ENCODE measurements at places on chromosomes 2 and 18.

GRCh38 chr2:237000481-237000880 lies 85.2 kb upstream of the COPS8 start:
- no peak for DNase-seq

- no peak for DNase-seq
Observed at GRCh38 chr2:57569396-57569795, 477.2 kb upstream of the VRK2 start.

- DNase-seq: no peak
Observed at GRCh38 chr2:62443886-62444285, 62.1 kb downstream of the TMEM17 start.

DNA sequence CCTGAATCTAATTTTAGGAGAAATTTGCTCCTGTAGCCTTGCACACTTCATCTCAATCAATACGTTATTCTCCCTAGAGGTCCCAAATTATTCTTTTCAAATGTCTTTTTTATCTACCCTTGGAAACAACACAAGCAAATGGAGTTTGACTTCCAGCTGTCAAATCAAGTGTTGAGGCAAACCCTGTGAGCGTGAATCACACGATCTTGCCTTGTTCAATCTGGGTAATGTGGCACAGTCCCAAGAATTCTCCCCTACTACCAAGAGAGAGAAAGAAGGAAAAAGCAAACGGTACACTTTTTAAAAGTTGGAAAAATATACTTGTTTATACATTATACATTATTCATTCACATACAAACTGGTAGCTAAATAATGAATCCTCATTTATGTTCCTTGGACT lies 2035.3 kb upstream of the CELF4 start:
- no peak for DNase-seq

DNA sequence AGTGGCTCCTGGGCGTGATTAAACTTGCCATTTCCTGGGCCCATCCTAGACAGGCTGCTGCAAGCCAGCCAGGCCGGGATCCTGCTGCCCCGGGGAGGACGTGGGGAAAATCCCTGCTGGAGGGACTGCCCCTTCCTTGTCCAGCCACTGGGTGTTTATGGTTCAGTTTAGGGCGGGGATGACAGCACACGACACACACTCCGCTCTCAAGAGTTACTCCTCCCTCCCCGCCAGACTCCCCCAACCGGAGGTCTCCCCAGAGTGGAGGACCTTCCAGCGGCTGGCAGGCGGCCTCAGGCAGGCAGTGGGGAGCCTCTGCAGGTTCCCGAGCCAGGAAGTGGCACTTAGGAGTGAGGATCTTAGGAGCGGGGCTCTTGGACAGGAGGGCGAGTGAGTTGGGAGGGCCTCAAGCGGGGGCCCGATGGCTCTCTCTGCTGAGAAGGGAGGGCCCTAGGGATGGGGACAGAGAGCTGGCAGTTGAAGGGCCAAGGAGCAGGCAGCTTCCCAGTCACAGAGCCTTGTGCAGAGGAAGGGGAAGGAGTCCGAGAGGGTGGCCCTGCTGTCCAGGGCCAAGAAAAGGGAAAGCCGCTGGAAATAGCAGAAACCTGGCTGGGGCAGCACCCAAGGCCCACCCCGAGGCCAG lies 5.7 kb upstream of the GPR35 start:
- no peak for DNase-seq

- no peak for DNase-seq
Observed at GRCh38 chr2:205511641-205512040, 170.7 kb upstream of the NRP2 start.

DNA sequence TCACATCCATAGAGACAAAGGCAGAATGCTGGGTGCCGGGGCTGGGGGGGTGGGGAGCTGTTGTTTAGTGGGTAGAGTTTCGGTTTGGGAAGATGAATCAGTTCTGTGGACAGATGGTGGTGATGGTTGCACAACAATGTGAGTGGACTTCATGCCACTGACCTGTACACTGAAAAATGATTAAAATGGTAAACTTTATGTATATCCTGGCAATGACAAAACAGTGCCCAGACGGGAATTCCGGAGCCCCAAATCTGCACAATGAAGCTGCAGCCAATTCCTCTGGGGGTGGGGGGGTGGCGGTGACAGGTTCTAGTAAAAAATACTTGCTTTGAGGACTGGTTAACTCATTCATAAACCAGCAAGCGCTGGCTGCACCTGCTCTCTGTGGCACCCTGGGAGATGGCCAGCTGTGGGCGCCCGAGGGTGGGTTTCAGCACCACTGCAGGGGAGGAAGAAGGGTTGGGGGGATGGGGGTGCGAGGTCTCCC lies 81.8 kb upstream of the HPCAL1 start:
- no peak for DNase-seq

- no peak for DNase-seq
Observed at GRCh38 chr2:8438476-8438875, 243.4 kb upstream of the ID2 start.

DNA sequence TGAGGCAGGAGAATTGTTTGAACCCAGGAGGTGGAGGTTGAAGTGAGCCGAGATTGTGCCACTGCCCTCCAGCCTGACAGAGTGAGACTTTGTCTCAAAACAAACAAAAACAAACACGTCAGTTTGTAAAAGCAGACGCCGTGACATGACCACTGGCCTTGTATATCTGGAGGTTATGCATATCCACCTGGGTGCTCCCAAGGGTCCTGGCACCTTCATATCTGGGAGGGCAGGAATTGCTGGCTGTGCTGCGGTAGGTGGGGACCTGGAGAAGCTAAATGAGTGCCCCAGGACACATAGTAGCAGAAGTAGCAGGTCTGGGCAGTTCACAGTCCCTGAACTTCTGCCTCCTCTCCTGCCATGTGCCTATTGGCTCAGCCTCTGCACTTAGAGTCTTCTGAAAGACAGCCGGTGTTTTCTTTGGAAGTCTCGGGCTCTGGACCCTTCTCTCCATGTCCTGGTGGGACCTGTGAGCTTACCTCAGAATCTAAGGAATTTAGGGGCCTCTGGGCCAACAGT lies 30.9 kb upstream of the IL1R2 start:
- DNase-seq: no peak

DNA sequence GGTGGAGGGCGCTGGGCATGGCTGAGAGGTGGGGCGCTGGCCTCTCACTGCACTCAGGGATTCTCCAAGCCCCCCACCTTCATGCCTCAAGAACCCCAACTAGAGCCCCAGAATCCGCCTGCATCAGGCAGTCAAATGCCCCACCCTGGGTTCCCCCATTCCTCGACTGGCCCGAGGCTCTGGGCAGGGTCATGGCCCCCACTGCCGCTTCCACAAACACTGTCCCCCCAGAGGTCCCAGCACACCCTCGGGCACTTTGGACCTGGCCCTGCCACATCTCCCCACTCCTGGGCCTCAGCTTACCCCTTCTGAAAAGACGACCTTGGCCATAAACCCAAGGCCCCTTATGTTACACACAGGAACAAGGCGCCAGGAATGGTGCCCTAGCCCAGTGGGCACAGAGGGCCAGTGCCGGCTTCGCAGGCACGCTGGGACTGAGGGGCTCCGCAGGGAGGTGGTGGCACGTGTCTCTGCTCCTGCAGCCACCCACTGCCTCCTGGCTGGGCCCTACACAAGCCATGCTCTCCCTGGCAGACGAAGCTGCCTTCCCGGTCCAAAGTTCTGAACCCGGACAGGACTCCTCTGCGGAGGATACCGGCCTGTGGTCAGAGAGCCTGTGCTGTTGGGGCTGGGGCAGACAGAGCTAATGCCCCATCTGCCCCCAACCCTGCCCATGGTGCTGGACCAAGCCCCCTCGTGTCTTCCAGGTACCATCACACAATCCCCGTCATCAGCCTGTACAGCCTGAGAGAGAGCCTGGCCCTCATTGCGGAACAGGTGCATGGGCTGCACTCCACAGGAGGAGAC lies 6.8 kb downstream of the AGXT start:
- DNase-seq: no peak

DNA sequence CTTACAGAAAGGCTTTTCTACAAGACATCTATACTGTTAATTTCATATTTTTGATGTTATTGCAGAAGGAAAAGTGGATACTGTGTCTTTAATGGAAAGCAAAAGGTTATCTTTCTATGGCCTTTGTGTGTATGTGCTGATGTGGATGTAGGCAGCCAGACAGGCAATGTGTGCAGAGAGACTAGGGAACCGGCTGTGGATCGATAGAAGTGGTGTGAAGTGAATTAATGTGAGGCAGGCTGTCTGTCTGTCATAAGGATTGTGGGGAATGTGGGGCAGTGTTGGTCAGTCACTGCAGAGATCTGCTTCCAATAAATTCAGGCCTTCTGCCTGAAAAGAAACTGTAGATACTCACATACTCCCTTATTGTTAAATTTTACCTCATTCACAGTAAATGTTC lies 156.7 kb downstream of the WDR7 start:
- DNase-seq: no peak

GRCh38 chr2:41993435-41993925 lies 54.3 kb upstream of the PKDCC start:
- DNase-seq: no peak

GRCh38 chr2:85459771-85460170 lies 41.3 kb downstream of the SH2D6 start:
- no peak for DNase-seq

DNA sequence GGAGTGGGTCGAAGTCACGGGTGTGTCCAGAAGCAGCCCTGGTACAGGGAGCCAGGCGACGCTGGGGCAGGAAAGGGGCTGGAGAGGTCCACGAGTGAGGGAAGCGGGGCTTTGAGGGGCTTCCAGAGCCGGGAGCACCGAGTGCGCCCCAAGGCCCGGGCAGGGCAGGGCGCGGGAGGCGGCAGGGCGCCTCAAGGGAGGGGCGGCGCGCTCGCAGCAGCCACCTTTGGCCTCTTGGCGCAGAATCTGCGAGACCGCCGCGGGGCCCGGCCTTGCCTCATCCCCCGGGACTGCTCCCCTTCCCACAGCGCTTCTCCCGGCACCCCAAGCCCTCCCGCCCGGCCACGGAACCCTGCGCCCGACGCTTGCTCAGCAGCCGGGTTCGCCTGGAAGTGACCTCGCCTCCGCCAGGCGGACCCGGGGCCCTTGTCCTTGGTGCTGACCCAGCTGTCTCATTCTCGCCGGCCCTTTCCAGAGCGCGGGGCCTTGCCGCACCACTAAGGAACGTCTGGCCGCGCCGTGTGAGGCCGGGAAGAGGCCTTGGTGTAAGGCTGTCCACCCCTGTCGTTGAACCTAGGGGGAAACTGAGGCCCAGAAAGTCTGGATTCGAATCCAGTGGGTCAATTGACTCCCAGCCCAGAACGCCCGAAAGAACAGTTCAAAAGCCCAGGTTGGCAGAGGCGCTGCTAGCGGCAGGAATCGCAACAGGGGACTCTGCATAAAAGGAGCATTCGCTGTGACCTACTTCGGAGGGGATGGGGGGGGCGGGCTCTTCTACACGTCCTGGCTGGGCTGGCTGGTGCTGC lies 584 bp upstream of the DNER start:
- DNase-seq: no peak

DNA sequence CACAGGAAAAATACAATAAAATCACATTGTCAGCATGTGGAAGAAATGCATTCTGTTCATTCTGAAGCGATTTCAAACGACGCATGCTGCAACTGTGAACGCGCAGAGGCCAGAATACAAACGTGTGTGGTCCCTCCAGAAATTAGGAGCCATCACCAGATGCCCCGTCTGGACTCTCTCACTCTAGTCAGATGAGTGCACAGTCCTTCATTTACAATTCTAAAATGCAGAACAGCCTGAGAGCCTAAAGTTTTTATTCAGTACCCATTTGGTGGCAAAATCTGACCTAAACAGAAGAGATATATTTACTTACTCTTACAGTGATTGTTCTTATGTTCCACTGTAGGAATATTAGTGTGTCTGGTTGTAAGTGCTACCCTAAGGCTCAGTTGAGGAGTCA lies 36.6 kb downstream of the FAM228A start:
- no peak for DNase-seq

DNA sequence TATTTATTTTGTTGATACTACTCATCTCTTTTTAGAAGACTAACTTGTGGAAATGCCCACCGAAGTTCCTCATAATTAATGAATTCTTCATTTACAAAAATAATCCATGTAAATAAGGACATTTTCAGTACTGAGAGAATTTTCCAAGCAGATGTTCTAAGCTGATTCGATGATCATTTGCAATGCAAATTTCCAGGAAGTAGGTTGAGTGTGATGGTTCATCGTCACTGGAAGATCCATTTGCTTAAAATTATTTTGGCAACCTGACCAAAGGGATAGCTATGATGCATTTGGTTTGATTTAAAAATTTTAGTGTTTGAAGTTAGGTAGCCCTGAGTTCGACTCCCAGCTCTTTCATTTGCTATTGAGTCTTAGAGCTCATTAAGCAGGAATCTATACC lies 257.3 kb upstream of the RASGRP3 start:
- DNase-seq: no peak

DNA sequence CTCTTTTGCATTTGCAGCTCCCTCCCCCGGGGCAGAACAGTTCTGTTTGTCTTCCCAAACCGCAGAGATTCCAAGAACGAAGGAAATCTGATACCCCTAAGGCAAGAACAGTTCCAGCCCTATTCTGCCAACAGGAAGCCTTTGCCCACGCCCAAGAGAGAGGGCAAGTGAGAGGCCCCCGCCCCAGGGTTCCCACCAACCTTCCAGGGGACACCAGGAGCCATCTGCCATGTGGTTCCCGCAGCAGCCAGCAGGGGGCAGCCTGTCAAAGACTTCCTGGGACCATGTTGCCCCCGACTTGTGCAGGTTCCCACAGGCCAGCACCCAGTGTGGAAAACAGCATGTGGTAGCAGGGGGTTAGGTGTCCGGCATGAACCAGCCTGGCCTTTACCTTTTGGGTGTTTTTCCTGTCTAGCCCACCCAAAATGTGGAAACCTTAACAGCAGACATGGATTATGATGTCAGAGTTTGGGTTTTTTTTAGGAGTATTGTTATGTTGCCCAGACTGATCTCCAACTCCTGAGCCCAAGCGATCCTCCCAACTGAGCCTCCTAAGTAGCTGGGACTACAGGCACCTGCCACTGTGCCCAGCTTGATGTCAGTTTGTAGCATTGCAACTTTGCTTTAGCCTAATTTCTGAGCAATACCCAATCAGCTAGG lies 21.7 kb upstream of the EFHD1 start:
- DNase-seq: peak; percentile 7

DNA sequence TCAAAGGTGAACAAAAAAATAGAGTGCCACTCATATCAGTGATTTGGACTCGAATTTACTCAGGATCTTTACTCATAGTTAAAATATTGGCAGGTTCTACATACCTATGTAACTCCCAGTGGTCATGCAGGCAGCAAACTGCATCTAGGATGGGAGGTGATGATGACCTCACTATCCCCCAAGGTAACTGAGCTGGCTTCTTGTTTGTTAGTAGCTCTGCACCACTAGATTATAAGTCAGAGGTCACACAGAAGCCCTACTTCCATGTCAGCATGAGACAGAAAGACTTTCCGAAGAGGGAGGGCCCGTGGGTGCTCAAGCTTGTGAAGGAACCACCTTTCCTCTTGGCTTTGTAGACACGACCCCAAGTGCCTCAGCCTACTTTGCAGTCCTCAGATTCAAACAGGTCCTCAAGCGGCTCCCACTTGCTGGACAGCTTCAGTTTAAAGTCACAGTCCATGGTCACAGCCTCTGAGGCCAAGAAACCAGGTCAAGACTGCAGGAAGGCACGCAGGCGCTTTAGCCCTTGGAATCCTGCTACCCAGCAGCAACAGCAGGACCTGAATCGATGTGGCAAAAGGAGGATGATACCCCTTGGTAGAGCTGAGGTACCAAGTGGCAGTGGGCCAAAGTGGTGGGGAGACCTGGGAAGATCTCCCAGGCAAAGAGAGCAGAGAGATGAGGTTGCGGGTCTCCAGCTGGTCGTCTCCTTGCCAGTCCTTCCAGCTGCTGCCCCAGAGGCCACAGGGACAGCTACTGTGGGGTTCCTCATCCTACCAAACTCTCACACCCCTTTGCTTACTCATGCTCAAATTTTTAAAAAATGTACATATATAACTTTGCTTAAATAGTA lies 4.3 kb downstream of the NTSR2 start:
- DNase-seq: no peak

- DNase-seq: no peak
Observed at GRCh38 chr2:63424329-63425078, 163.8 kb downstream of the WDPCP start.
